ENCODE measurements at places on chromosomes 2 and 18. TPM values are rescaled to one million over a fixed set of nuclear protein-coding genes. Genes with fewer than 3 reads are reported as not detected.
A peak's percentile ranks its signal among the peaks of the same experiment; 100 is the strongest.

- H3K4me1 ChIP-seq = peaks cover 13% of the 10 kb centered on the region
- H3K27me3 ChIP-seq = peaks cover 4% of the 10 kb centered on the region
- no peak for DNase-seq
- H3K27ac ChIP-seq = no peak overlapping the region
Observed at GRCh38 chr2:65281627-65282351, 54.2 kb downstream of the ACTR2 start.

- H3K4me1 ChIP-seq = no peaks in the 10 kb centered on the region
- no peaks in the 10 kb centered on the region for H3K27me3 ChIP-seq
- H3K27ac ChIP-seq = no peak overlapping the region
- no peak for DNase-seq
- H3K36me3 ChIP-seq = no peaks in the 10 kb centered on the region
- no peak overlapping the region for H3K4me3 ChIP-seq
Observed at GRCh38 chr2:99706735-99707134, 216.9 kb upstream of the REV1 start.

- H3K4me3 ChIP-seq = no peak overlapping the region
- no peaks in the 10 kb centered on the region for H3K36me3 ChIP-seq
- DNase-seq = no peak
- peaks cover 24% of the 10 kb centered on the region for H3K4me1 ChIP-seq
Observed at GRCh38 chr2:215929602-215930335, 83.6 kb downstream of the MREG start.

- no peaks in the 10 kb centered on the region for H3K27me3 ChIP-seq
- DNase-seq = no peak
- H3K36me3 ChIP-seq = no peaks in the 10 kb centered on the region
- H3K4me3 ChIP-seq = no peak overlapping the region
Observed at GRCh38 chr2:68287580-68288441, 31.9 kb downstream of the CNRIP1 start.

GRCh38 chr2:15812187-15812780 lies 128.1 kb upstream of the MYCN start:
- peaks cover 28% of the 10 kb centered on the region for H3K4me1 ChIP-seq
- H3K36me3 ChIP-seq = no peaks in the 10 kb centered on the region
- no peak overlapping the region for H3K27ac ChIP-seq
- DNase-seq = no peak

GRCh38 chr2:118614841-118615271 lies 232.6 kb downstream of the EN1 start:
- no peaks in the 10 kb centered on the region for H3K4me1 ChIP-seq
- no peak for DNase-seq
- no peak overlapping the region for H3K4me3 ChIP-seq
- peaks cover under 1% of the 10 kb centered on the region for H3K27me3 ChIP-seq
- no peak overlapping the region for H3K27ac ChIP-seq

KIAA2012 gene
- 0.08 TPM for total RNA-seq

- DNase-seq = no peak
- H3K4me3 ChIP-seq = no peak overlapping the region
- H3K36me3 ChIP-seq = no peaks in the 10 kb centered on the region
- H3K27ac ChIP-seq = no peak overlapping the region
- no peaks in the 10 kb centered on the region for H3K4me1 ChIP-seq
- H3K27me3 ChIP-seq = no peaks in the 10 kb centered on the region
Observed at GRCh38 chr2:98160554-98160953, 73.6 kb downstream of the VWA3B start.

DNA sequence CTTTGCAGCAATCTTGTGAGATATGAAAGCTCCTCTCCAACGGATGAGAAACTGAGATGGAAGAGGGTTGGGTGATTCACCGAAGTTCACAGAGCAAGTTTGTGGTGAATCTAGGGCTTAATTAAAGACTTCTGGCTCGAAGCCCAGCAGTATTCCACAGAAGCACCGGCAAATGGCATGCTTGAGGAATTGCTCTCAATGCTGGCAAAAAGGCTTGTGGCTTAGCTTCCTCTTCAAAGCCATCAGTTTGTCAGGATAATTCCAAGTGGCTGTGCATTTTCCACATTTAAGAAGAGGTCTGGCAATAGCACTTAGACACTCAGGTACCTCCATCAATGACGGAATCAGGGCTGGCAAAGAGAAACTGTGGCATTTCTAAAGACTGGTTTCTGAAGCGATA lies 98.7 kb upstream of the SLC66A3 start:
- H3K4me3 ChIP-seq = no peak overlapping the region
- DNase-seq = no peak
- H3K4me1 ChIP-seq = no peaks in the 10 kb centered on the region
- H3K36me3 ChIP-seq = peaks cover 3% of the 10 kb centered on the region

DNA sequence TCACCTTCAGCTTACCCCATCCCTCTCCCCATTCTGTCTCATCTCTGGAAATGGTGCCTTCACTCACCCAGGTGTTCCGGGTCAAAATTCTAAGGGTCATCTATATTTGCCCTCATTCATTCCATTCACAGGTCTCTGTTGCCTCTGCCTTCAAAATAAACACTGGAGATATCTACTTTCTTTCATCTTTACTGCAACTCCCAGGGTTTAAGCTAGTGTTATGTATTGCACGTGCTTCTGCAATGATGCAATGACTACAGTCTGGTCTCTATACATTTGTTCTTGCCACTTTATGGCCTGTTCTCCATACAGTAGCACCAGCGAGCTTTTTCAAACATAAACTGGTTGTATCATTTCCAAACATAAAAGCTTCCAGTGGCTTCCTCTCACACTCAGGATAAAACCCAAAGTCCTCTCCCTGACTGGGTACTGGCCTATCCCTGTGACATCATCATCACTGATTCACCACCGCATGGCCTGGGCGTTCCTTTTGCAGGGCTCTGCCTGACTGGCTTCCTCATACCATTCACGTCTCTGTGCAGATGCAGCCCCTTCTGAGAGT lies 14.3 kb downstream of the DSG2 start:
- no peak overlapping the region for H3K27ac ChIP-seq
- H3K4me3 ChIP-seq = no peak overlapping the region
- no peak for DNase-seq
- H3K27me3 ChIP-seq = peaks cover 3% of the 10 kb centered on the region

DNA sequence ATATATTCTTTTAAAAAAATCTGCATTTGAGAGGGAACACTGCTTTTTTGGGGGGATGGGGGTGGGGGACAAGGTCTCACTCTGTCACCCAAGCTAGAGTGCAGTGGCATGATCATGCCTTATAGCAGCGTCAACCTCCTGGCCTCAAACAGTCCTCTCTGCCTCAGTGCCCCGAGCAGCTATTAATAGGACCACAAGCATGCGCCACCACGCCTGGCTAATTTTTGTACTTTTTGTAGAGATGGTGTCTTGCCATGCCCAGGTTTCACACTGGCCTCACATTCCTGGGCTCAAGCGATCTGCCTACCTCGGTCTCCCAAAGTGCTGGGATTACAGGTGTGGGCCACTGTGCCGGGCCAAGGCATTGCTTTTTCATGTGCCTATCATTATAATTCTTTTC lies 154.2 kb downstream of the ATAD2B start:
- no peak for DNase-seq
- H3K27ac ChIP-seq = no peak overlapping the region
- H3K4me3 ChIP-seq = no peak overlapping the region
- no peaks in the 10 kb centered on the region for H3K4me1 ChIP-seq
- H3K27me3 ChIP-seq = peaks cover 1% of the 10 kb centered on the region
- H3K36me3 ChIP-seq = peaks cover 20% of the 10 kb centered on the region

DNA sequence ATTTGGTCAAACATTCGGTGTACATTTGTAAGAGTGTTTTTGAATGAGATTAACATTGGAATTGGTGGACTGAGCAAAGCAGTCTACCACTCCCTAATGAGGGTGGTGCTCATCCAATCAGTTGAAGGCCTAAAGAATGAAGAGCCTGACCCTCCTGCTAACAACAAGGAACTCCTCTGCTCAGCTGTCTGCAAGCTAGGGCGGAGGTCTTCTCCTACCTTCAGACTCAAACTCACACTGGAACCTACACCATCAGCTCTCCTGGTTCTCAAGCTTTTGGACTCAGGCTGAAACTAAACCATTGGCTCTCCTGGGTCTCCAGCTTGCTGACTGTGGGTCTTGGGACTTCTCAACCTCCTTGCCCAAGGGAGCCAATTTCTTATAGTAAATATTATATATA lies 55.5 kb upstream of the NPAS2 start:
- no peaks in the 10 kb centered on the region for H3K4me1 ChIP-seq
- H3K27me3 ChIP-seq = peaks cover 3% of the 10 kb centered on the region
- H3K4me3 ChIP-seq = no peak overlapping the region
- H3K36me3 ChIP-seq = no peaks in the 10 kb centered on the region

PKP4 gene
- 64.9 TPM for total RNA-seq

DNA sequence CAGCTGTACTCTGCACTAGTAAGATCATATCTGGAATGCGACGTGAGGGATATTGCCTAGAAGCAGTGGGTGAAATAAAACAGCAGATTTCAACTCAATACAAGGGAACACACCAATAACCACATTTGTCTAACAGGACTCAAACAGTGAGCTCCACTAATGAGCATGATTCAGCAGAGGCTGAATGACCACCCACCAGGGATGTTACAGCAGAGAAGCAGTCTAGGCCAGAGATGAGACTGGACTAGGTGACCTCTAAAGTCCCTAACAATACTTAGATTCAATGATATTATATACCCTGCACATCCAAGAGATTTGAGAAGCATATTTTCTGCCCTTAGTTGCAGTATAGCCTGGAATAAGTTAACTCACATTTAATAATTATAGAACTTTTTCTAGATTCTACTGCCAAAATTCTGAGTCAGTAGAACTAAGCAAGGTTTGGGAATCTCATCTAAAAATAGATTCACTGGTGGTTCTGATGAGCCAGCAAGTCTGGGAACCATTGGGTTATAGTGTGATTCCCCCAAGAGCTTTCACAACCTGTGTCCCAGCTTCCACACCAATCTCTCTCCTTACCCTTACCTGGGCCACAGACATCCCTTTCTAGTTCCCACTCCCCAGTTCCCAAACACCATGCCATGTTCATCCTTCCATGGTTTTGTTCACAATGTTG lies 6.3 kb downstream of the THOC1 start:
- DNase-seq = no peak
- peaks cover 15% of the 10 kb centered on the region for H3K36me3 ChIP-seq
- no peak overlapping the region for H3K27ac ChIP-seq
- H3K27me3 ChIP-seq = no peaks in the 10 kb centered on the region

- no peaks in the 10 kb centered on the region for H3K4me1 ChIP-seq
- peak; percentile 54 for DNase-seq
- H3K4me3 ChIP-seq = no peak overlapping the region
- no peaks in the 10 kb centered on the region for H3K36me3 ChIP-seq
- H3K27ac ChIP-seq = no peak overlapping the region
Observed at GRCh38 chr2:102839668-102840388, 78.0 kb downstream of the TMEM182 start.

CCT4 gene
- 200 TPM for total RNA-seq

DNA sequence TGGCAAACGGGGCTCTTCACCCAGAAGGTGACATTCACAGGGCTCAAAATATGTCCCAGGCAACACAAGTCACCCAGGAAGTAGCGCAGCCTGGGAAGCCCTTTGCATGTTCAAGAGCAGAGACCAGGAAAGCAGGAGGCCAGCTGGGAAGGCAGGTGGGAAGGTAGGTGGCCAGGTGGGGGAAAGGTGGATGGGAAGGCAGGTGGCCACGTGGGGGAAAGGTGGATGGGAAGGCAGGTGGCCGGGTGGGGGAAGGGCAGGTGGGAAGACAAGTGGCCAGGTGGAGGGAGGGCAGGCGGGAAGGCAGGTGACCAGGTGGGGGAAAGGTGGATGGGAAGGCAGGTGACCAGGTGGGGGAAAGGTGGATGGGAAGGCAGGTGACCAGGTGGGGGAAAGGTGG lies 102.7 kb downstream of the ZNF516 start:
- H3K4me3 ChIP-seq = no peak overlapping the region
- H3K36me3 ChIP-seq = peaks cover 27% of the 10 kb centered on the region
- H3K27me3 ChIP-seq = peaks cover 12% of the 10 kb centered on the region
- H3K27ac ChIP-seq = no peak overlapping the region

GCKR gene
- total RNA-seq = 0.59 TPM

DNA sequence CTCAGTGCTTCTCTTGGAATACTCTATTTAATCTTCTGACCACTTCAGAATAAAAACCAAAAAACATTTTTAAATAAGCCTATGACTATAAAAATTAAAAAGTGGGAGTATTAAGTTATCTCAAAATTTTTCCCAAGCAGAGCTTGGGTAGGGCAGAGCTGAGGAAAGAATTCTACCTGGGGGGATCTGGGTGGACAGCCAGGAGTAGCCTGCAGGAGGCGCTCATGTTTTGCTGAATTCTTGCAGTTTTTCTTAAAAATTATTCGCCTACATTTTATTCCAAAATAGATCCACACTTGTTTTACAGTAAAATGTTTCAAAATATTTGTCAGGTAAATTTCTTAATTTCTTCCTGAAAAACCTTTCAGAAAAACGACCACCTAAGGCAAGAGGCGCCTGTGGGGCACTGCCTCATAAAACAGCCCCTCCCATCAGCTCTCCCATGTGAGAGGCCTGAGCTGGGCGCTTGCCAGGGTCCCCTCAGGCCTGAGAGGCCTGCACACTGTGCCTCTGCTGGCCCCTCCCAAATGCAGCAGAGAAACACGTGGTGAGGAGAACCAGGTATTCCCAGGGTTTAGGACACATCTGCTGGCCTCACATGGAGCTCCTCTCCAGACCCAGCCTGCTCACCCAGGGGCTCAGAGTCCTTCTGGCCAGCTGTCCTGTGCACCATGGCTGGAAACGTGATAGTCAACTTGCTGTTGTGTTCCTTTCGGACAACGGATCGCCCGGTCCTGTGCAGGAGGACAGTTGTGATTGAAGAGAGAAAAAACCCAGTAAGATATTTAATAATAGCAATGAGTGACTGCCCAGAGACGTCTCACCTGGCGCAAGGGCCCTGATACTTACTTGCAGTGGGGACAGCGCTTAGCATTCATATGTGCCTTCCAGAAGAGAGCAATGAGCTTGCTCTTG lies 17.5 kb downstream of the POLR1A start:
- H3K36me3 ChIP-seq = peaks cover 24% of the 10 kb centered on the region
- no peaks in the 10 kb centered on the region for H3K4me1 ChIP-seq
- H3K27me3 ChIP-seq = no peaks in the 10 kb centered on the region

SNORC gene
- 5.6 TPM for total RNA-seq

DNA sequence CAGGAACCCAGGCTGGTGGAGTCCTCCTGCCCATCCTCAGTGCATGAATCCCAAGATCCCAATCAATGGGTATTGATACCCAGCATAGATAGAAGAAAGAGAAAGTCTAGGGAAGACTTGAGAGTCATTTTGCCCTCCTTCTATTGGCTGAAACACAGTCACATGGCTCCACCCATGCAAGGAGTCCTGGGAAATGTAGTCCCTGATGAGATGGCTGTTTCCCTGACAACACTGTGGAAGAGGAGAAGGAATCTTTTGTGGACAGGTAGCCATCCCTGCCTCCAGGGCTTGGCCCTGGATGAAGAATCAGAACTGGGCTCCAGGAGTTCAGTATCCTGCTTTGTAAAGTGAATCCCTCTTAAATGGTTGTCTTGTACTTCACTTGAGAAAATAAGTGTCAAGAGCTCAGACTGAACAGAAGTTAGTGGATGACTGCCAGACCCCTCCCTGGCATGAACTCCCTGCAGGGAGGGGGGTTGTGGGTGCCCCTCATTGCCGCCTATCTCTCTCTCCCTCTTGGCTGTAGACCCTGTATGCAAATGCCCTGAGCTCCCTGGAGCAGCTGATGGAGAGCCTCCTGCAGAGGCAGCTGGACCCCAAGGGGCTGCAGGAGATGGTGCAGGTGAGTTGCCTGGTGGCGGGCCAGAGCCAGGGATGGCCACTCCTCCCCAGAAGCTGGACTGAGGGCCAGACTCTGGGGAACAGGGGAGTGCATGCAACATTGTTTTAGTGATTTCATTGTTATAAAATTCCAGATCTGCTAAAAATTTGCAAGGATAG lies 36.1 kb downstream of the MROH2A start:
- H3K4me1 ChIP-seq = peaks cover 3% of the 10 kb centered on the region
- H3K4me3 ChIP-seq = no peak overlapping the region
- H3K36me3 ChIP-seq = no peaks in the 10 kb centered on the region
- H3K27me3 ChIP-seq = no peaks in the 10 kb centered on the region
- no peak overlapping the region for H3K27ac ChIP-seq

ZC3H8 gene
- 6.1 TPM for total RNA-seq

CGREF1 gene
- total RNA-seq = not detected

RAB11FIP5 gene
- total RNA-seq = 27.8 TPM

ALPG gene
- not detected for total RNA-seq
